ENCODE measurements at places on chromosomes 11 and 22.

DNA sequence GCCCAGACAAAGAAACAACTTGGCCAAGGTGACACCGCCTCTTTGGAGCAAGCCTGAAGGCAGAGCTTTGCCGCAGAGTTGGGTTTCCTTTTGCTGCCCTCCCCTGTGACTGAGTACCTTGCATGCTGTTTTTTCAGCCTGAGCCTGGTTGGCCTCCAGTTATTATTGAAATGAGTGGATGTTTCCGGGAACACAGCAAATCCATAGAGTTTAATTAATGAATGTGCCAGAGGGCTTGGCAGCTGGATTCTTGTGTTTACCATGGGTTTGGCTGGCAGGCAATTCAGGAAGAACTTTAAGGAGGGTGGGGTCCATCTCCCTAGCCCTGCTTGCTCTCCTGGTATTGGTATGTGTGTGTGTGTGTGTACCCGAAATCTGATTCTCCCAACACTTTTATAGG lies 65.6 kb upstream of the CRYBB3 start:
- DNase-seq: no peak

DNA sequence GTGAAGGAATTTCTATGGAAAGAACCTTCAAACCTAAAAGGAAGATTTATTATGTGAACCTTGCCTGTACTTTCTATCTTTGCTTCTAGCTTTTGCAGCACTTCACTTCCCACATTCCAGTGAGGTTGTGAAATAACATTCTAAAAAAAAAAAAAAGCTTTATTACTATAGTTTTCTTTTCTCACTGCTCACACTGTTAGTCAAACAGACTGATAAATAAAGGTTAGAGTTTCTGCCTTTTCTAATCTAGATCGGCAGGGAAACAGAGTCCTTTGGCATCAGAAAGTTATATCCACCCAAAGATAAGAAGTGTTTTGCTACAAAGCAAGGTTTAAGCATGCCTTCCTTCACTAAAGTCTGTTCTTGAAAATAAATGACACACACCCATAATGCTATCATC lies 2.8 kb downstream of the AAMDC start:
- no peak for DNase-seq

DNA sequence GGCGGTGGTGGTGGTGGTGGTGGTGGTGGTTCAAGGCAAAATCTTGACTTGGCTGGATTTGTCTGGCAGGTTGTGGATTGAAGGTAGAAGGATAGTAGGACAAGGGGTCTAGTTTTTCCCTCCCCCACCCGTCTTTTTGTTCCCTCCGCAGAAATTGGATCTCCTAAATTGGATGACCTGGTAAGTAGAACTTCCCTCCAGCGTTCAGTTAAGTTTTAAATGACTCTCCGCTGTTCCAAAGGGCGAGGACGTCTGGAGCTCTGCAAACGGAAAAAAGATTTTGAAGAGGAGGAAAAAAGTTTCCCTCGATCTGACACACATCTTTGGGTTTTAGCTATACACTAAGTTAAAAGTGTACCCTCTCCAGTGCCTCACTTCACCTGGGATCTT lies 422 bp upstream of the LGR4 start:
- no peak for DNase-seq

DNA sequence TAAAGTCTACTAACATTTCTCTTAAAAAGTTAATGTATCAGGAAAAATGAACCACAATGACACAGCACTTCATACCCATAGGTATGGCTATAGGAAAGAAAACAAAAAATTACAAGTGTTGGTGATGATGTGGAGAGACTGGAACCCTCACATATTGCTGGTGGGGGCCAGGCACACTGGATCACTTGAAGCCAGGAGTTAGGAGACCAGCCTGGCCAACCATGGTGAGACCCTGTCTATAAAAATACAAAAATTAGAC lies 26.7 kb downstream of the TCF20 start:
- DNase-seq: no peak

GRCh38 chr11:832529-833113 lies at the start of gene CD151:
Gene CD151, plus strand, starts transcription at chr11:832952. Its CDS starts 3,118 bp downstream, at chr11:836070.
- peak; percentile 45 for DNase-seq

DNA sequence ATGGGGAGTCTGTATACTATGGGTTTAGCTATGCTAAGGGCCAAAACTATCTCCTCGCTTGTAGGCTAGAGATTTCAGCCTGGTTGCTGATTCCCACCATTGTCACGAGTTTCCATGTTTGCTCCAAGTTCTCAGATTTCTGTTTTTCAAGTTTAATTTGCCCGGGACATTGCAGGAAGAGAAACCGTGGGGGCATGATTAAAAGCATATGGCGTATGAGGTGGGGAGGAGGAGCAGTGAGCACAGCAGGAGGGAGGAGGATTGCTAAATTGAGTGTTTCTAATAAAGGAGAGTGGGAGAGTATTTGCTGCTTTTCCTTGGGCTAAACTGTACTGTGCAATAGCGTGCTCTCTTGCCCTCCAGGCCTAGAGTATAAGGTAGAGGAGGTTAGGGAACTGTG lies 558.4 kb downstream of the METTL15 start:
- DNase-seq: no peak

GRCh38 chr11:67022341-67022933 lies 497 bp upstream of the SYT12 start:
- DNase-seq: no peak

DNA sequence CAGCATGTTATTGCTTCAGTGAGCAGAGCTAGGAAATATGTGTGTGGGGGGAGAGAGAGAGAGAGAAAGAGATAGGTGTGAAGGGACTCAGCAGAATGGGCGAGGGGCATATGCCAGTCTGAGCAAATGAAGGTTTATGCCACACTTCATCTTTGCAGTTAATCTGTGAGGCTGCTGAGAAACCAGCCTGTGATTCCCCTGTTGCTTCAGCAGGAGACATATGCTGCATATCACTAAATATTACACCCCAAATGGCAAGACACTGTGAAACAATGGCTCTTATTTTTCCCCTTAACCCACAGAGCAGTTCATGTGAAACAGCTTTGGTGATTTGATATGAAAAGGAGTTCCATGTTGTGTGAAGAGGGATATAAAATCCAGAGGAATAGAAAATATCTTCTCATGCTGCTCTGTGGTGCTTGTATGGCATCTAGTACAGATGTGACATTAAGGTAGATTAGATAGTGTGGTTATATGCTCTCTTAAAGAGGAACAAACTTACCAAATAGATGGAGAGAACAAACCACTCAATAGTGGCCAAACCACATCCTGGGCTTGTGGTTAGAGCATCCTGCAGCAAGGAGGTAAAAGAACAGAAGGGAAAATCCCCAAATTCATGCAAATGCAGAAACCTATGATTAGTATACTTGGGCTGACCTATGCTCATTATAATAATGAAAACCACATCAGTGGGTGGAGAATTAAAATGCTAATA lies 864.2 kb downstream of the FAM181B start:
- DNase-seq: no peak

- DNase-seq: no peak
These were observed 17.0 kb downstream of the LAYN start for GRCh38 chr11:111557425-111558111.

- DNase-seq: no peak
These were observed 1.1 kb downstream of the ST13 start for GRCh38 chr22:40855071-40855978.

- no peak for DNase-seq
These were observed 129.3 kb downstream of the BUD13 start for GRCh38 chr11:116643521-116643920.

DNA sequence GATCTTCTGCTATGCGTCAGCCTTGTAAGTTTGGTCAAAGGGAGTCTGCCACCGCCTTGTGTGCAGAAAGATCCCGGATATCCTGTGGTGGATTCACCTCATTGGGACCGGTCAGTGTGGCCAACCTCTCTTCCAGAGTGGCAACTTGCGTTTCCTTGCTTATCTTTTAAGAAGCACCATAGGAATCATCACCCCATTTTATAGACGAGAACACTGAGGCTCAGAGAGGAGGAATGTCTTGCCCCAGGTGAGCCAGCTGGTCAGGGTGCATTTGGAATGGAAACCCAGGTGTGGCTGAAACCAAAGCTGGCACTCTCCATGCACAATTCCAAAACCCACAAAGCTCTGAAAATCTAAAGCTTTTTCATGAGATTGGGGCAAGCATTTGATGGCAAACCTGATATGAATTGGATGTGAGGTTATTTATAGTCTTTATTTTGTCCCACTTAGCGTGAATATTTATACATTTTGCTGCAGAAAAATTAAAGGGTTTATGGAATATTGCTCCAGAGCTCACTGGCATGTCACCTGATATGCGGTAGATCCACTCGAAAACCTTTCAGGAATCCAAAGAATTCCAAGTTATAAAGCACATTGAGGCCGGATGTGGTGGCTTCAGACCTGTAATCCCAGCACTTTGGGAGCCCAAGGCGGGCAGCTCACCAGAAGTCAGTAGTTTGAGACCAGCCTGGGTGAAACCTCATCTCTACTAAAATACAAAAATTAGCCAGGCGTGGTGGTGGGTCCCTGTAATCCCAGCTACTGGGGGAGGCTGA lies 12.1 kb upstream of the EIF3D start:
- no peak for DNase-seq

- no peak for DNase-seq
These were observed 7.3 kb downstream of the CYP2R1 start for GRCh38 chr11:14884667-14885273.

DNA sequence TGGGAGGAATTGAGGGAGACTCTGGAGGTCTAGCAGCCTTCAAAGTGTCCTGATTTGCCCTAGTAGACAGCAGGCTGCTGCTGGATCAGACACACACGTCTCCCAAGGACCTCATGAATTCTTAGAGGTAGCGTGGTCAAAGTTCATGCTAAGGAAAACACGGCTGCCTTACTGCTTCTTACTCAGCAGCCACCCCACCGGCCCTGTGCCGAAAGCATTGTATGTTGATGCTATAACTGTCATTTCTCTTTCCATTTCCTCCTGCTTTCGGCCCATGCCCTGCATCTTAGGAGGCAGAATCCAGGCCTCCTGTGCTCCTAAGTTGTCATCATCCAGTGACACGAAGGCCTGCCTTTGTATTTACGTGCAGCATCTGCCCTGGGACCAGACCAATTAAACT lies 10.5 kb upstream of the CCND1 start:
- DNase-seq: no peak

DNA sequence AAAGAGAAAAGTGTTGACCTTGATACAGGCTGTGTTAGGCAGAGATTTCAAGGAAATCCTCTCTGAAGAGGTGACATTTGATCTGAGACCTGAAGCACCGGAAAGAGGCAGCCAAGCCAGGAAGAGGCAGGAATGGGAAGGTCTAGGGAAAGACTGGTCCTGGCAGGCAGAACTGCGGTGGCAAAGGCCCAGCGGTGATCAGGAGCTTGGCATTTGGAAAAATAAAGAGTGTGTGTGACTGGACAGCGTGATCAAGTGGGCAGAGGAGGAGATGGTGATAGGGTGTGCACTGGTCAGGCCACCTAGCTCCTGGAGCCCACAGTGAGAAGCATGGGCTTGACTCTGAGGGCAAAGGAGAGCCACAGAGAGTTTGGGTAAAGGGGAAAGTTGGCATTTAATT lies 27.2 kb upstream of the GAB4 start:
- no peak for DNase-seq

DNA sequence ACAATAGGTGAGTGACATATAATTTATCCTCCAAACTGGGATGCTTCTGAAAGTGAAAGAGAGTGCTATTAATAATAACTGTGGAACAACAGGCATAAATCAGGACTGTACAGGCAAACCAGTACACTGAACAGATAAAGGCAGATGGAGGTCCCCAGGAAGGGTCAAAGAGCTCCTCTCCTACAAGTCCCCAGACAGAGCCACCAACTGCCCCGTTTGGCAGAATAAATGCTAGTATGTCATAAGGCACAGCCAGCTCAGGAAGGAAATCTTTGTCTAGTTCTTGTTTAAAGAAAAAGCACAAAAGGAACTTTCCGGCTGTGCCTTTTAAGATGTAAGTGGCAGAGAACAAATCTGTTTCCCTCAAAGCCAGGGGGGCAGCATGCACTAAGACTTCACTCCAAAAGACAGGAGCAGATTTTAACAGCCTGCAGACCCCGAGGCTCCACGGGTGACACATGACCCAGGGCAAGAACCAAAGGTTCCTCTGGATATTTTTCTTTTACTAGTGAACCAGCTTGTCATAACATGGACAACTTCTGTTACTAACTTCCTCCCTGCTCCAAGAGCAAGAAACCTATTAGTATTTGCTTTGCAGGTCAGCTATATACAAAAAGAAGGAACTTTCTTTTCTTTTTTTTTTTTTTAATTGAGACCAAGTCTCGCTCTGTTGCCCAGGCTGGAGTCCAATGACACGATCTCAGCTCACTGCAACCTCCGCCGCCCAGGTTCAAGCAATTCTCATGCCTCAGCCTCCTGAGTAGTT lies 50.2 kb downstream of the MYH9 start:
- DNase-seq: no peak

DNA sequence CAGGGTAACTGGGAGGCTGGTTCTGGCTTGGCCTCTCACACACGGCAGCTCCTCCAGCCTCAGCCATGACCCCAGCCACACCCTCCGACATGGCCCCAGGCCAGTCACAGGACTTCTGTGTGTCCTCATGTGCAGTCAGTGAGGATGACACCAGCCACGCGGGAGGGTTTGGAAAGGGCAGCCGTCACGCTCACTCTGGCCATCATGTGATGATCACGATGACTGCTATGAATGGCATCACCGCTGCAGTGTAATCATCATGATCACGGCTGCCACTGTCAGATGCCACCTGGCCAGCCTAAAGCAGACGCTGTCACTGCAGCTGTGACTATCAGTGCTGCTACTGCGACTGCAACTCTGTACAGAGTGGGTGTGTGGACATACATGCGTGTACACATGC lies 640.9 kb downstream of the BRD1 start:
- DNase-seq: peak; percentile 53

DNA sequence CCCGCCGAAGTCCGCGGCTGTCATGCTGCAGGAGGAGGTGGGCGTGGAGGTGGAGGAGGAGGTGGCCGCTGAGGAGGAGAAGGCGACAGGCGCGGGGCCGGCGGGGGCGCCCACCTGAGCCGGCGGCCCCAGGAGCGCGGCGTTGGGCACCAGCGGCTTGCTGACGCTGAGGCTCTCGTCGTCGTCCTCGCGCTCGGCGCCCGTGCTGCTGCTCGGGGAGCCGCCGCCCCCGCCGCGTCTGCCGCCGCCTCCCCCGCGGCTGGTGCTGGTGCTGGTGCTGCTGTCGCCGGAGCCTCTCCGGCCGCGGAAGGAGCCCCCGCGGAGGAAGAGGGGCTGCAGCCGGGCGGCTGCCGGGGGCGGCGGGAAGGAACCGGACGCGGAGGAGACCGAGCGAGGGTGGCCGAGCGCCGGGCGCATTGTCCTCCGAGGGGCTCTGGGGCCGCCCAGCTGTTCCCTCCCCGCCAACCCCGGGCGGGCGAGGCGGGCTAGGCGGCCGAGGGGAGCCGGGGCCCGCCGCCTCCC lies 388 bp downstream of the TMEM121B start:
- DNase-seq: peak; percentile 47

- DNase-seq: no peak
These were observed at the start of gene SLC43A1 for GRCh38 chr11:57515332-57516060. Gene SLC43A1, minus strand, starts transcription at chr11:57515702. Its CDS starts 1,591 bp downstream, at chr11:57514111.

GRCh38 chr22:27574002-27574366 lies 227.6 kb downstream of the MN1 start:
- DNase-seq: no peak

DNA sequence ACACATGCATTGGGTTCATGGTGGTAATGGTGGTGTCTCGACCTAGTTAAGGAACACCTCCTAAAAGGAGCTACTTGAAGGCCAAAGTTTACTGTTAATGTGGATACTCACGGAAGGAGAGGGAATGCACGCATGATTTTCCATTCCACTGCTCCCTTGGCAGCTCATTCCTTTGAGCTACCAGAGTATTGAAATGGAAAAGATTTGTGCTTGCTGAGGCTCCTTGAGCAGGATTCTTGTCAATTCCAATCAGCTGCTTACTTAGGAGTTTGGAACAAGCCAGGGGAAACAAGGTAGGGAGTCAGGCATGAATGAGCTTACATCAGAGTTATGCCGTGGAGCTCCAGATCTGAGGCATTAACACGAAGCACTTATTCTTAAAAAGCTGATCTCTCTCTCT lies 108.8 kb downstream of the GRIA4 start:
- no peak for DNase-seq

GRCh38 chr11:129846508-129847335 lies 31.1 kb downstream of the TMEM45B start:
- peak; percentile 28 for DNase-seq
